ENCODE measurements at places on chromosomes 13 and 19.

DNA sequence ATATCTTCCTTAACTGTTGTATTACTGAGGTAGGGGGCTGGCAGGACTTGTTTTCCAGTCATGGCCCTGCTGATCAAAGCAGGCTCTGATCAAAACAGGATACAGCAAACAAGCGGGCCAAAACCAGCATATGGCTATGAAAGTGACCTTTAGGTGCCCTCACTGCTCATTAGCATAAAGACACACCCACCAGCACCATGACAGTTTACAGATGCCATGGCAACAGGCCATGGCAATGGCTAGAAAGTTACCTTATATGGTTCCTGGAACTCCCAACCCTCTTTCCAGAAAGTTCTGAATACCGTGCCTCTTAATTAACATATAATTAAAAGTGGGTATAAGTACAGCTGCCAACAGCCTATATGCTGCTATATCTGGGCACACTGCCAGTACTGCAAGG lies 551.4 kb upstream of the SGCG start:
- DNase-seq = no peak

DNA sequence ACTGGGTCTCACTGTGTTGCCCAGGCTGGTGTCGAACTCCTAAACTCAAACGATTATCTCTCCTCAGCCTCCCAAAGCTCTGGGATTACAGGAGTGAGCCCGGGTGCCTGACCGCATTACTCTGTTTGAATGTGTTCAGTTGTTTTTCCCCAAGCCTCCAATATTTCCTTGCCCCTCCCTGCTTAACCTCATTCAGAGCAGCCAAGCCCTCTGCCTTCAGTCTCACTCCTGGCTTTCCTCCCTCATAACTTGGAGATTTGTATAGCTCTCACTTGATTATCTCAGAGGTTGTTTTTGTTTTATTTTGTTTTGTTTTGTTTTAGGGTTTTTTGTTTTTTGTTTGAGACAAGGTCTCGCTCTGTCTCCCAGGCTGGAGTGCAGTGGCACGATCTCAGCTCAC lies 11.4 kb downstream of the EPHX3 start:
- no peak for DNase-seq

GRCh38 chr19:8238251-8238650 lies 29.1 kb downstream of the CERS4 start:
- no peak for DNase-seq

GRCh38 chr19:55339105-55339888 lies at the start of gene KMT5C:
TSS of gene KMT5C (plus strand) at chr19:55339876. CDS start at chr19:55341937, 2,061 bp downstream.
- DNase-seq = peak; percentile 100

DNA sequence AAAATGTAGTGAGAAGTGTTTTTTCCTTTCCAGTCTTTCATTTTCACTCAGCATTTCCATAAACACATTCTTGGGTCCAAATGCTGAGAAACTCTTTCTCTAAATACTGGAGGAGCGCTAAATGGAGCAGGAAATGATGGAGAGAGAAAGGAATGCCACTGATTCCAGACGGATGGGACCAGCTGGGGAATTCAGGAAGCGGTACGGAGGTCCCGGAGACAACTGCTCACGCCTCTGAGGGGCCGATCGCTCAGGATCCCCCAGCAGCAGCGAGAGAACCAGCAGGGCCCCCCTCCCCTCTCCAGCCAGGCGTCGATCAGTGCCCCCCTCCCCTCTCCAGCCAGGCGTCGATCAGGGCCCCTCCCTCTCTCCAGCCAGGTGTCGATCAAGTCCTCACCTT lies 13.2 kb downstream of the RASA3 start:
- DNase-seq = no peak

Data from stimulated activated CD8-positive, alpha-beta memory T cell treated with anti-CD3 and anti-CD28 coated beads, Interleukin-2, amount 100 ng/mL, for 48 hours (primary cell).